CD8-positive, alpha-beta memory T cell (primary cell): ENCODE measurements at places on chromosomes 2 and 18. TPM values are rescaled to one million over a fixed set of nuclear protein-coding genes. Genes with fewer than 3 reads are reported as not detected.

Gene STARD6
- 0.46 TPM for total RNA-seq

Gene AKAIN1
- total RNA-seq = not detected

Gene CCDC102B
- 1.1 TPM for total RNA-seq

Gene NHEJ1
- 22.4 TPM for total RNA-seq

Gene SERPINB10
- total RNA-seq = not detected

Gene CAD
- 147 TPM for total RNA-seq

Gene DIPK1C
- not detected for total RNA-seq

Gene ELOA2
- total RNA-seq = not detected

Gene REV1
- total RNA-seq = 30.8 TPM

Gene FSHR
- total RNA-seq = not detected

Gene MAB21L4
- total RNA-seq = not detected

Gene SYT4
- not detected for total RNA-seq

Gene CROCC2
- not detected for total RNA-seq

Gene MFSD2B
- not detected for total RNA-seq

Gene OTOS
- total RNA-seq = not detected

Gene CDH20
- total RNA-seq = 0.13 TPM

Gene NPHP1
- total RNA-seq = 2.5 TPM

Gene PRR30
- not detected for total RNA-seq

Gene DOK6
- not detected for total RNA-seq

Gene TUBA3E
- total RNA-seq = not detected

Gene VSNL1
- not detected for total RNA-seq

Gene C1QL2
- not detected for total RNA-seq

Gene DPP4
- 15.4 TPM for total RNA-seq

Gene RAB17
- total RNA-seq = not detected

Gene IL1F10
- not detected for total RNA-seq

Gene GLB1L
- total RNA-seq = 2.6 TPM

Gene TMEM37
- not detected for total RNA-seq

Gene COLEC12
- total RNA-seq = 0.04 TPM

Gene CNTNAP5
- total RNA-seq = not detected

Gene BOK
- not detected for total RNA-seq

Gene POTEI
- total RNA-seq = not detected

Gene TRMT61B
- total RNA-seq = 20.2 TPM

Gene KCNJ13
- total RNA-seq = not detected

Gene AQP12A
- total RNA-seq = not detected

Gene DSEL
- total RNA-seq = 0.46 TPM

Gene CRYGD
- total RNA-seq = not detected

Gene ABCG8
- not detected for total RNA-seq

Gene DLGAP1
- total RNA-seq = not detected

Gene SLC5A6
- total RNA-seq = 110 TPM
